ENCODE measurements at places on chromosomes 5 and 9. TPM values are rescaled to one million over a fixed set of nuclear protein-coding genes. Genes with fewer than 3 reads are reported as not detected.

PCDHGB1 gene
- total RNA-seq, result 0.29 TPM

SPINK4 gene
- not detected for total RNA-seq

RGS7BP gene
- not detected for total RNA-seq

PCDHB7 gene
- total RNA-seq, result not detected

SPOUT1 gene
- total RNA-seq, result 30.2 TPM

PCDHGA7 gene
- total RNA-seq, result 0.23 TPM

S1PR3 gene
- 4.2 TPM for total RNA-seq

IFNA21 gene
- total RNA-seq, result not detected

TAF11L8 gene
- total RNA-seq, result not detected
